Germinal center (tissue), 1 donor: ENCODE measurements at places on chromosomes 2 and 18.

DNA sequence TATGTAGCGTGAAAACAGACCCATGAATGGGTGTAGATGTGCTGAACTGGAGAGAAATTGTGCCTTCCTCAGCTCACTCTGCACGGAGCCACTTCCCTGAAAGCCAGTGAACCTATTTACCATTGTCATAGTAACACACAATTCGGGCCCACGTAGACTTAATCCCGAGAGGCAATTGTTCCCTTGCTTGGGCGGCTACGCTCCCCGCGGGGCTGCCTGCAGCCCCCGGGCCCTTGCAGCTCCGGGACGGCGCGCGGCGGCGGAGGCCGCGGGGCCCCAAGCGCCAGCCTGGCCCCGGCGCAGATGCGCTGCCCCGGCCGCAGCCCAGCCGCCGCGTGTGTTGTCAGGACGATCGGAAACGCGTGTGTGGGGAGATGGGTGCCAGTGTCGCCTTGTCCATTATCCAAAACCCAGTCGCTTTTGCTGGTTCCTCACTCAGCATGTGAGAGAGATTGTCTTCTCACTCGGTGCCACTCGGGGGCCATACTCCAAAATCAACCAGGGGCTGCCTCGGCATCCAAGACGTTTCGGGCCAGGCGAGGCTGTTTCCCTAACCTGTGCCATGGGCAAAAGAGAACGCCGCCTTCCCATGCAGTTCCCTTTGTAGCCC, 17.9 kb upstream of the LRRTM1 start:
- DNase-seq: no peak

DNA sequence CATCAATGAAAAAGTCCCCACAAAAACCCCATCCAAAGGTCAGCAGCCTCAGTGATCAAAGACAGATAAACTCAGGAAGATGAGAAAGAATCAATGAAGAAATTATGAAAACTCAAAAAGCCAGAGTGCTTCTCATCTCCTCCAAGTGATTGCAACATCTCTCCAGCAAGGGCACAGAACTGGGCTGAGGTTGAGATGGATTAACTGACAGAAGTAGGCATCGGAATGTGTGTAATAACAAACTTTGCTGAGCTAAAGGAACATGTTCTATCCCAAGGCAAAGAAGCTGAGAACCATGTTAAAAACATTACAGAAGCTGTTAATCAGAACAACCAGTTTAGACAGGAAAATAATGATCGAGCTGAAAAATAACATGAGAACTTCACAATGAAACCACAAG, 442.8 kb upstream of the SYT4 start:
- DNase-seq: no peak

GRCh38 chr2:206001912-206002311, 84.1 kb downstream of the INO80D start:
- DNase-seq: no peak

GRCh38 chr2:132670496-132671150, 618 bp upstream of the LYPD1 start:
- no peak for DNase-seq

DNA sequence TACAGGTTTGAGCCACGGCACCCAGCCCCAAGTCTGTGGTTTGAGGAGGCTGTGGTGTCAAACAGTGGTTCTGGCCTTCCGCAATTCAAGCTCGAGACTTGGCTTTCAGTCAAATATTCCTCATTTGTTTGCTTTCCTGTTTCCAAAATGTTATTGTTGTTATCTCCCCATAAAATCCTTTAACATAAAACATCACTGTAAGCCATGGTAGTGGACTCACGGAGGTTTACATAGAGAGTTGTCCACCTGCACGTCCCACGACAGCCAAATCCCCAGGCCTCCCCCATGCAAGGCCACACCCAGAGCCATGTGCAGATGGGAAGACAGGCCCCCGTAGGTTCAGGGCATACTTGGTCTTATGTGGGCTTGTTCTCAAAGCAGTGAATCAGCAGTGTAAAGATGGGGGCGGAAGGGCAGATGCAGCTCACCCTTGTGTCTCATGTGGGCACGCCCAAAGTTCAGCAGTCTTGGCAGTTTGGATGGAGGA, 18.9 kb upstream of the ST3GAL5 start:
- no peak for DNase-seq

GRCh38 chr2:181281206-181281832, 175.9 kb upstream of the ITGA4 start:
- no peak for DNase-seq

- no peak for DNase-seq
Measured at GRCh38 chr2:88874063-88874657, 182.7 kb downstream of the RPIA start.

DNA sequence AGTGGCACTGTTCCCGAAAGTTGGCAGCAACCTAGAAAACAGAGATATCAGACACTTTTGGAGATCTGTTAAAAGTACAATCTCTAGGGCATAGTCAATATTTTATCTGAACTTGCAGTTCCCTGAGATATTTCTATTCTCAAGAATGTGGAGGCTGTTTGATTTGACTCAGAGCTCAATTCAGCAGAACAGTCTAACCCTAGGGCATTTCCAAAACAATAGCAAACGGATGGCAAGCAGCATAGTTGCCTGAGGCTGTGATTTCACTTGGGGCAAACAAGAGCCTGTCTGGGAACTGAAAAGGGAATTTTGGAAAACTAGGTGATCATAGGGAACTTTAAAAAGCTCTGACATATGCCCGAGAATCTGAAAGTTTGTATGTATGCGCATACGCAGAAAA, 772.8 kb upstream of the LRRTM1 start:
- DNase-seq: no peak

GRCh38 chr2:15787535-15788454, 152.6 kb upstream of the MYCN start:
- DNase-seq: no peak

DNA sequence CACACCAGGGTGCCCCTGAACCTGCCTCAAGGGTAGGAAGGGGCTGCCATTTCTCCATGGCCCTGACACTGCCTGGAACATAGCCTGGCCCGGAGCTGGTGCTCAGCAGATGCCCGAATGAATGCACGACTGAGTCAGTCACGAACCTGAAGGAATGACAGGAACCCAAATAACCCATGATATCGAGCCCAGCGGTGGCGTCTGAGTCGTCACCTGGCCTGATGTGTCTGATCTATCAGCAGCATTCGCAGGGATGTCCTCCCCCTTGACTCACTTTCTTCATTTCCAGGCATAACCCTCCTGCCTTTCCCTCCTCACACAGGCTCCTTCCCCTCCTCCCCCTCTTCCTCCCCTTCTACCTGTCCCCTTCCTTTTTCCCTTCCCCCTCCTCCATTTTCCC, 52.1 kb upstream of the SMAD7 start:
- no peak for DNase-seq

- DNase-seq: no peak
Measured at GRCh38 chr18:46497129-46497528, 159.9 kb downstream of the LOXHD1 start.

DNA sequence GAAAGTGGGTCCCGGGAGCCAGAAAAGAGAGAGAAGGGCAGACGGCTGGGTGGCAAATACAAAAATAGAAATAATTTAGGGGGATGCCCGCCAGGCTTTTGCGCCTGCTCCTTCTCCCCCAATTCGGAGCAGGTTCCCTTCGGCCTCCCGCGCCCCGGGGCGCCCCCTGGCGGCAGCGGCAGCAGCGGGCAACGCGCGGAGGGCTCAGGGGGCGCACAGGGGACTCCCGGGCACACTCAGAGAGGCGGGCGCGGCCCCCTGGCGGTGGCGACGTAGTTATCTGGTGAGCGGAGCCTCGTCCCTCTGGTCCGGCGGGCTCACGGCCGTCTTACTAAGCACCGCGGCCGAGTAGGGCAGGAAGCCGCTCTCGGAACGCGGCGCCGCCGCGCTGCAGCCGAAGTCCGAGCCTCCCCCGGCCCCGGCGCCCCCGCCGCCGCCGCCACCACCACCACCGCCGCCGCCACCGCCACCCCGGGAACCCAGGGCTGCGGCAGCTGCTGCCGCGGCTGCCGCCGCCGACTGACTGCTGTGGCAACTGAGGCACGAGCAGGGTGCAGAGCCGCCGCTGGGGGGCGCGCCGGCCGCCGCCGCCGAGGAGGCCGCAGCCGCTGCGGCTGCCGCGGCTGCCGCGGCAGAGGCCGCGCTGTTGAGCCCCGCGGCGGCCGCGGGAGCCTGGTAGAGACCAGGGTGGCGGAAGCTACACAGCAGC, 3.8 kb downstream of the EVX2 start:
- DNase-seq: peak; percentile 80

- DNase-seq: no peak
Measured at GRCh38 chr18:63177919-63178821, 141.4 kb downstream of the BCL2 start.

- no peak for DNase-seq
Measured at GRCh38 chr18:48099481-48100164, 169.2 kb upstream of the SMAD2 start.

DNA sequence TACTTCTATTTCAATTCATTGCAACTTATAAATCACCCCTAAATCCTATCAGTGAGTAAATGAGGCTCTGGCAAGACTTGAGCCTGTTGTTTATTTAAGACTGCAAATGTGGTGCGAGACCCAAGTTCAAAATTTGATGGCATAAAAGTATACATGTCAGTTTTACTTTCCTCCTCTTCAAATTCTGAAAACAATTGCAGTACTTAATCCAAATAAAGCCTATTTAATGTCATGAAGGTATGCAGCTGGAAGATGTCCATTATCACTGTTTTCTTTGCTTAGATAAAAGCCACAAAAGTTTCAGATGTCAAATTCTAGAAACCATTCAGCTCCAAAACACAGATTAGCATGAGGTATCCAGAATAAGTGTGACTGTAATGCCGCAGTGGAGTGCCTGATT, 3.3 kb downstream of the APCDD1 start:
- no peak for DNase-seq

- no peak for DNase-seq
Measured at GRCh38 chr2:235305678-235306077, 188.2 kb upstream of the AGAP1 start.

GRCh38 chr2:47221946-47222345, 66.8 kb upstream of the STPG4 start:
- DNase-seq: no peak

DNA sequence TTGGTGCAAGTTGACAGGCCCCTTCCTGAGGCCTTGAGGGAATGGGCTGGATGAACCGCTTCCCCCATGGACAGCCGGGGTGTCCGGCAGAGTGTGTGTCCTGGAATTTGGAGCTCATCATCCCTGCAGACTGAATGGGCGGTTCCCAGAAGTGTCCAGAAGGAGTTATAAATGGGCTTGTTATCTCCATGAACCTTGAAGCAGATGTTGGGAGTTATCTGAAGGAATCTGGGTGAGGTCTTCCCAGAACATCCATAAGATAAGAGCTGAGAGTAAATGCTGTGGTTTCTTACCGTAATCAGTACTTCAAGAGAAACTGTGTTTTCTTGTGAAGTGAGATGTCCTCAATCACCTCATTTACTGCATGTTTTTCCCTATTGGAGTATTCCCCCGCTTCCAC, 21.1 kb downstream of the PLB1 start:
- DNase-seq: no peak

DNA sequence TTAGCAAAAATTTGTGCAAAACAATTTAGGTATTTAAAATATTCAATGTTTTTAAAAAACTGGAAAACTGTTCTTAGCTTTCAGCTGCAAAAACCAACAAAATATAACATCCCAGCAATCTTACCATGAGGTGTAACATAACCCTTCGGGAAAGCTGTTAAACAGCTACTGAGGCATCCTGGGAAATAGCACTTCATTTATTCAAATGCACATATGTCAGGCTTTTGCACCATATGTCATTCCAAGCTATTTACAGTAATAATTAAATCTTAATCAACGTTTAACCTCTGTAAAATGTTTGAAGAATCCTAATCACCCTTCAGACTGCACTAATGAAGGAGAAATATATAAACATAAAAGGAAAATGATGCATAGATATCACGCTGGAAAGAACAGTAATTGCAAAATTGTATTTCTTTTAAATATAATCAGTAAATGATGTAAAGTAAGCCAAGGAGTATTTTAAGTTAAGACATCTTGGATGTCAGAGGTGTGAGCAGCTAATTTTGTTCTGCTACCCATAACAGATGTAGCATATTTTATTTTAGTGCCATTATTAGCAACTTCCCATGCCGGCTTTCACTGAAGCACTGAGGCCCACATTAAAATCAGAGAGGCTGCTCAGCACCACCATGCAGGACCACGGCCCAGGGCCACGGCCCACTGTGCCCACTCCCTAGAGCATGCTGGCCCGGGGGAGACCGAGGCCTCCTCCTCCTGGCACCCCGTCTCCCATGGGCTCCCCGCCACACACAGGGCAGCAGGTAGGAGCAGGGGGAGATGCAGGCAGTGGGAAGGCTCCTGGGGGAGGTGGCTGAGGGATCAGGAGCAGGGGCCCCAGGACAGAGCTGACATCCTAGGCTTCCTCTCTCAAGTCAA, 30.9 kb downstream of the EMX1 start:
- DNase-seq: no peak

- no peak for DNase-seq
Measured at GRCh38 chr2:188813857-188814256, 160.3 kb upstream of the COL3A1 start.

DNA sequence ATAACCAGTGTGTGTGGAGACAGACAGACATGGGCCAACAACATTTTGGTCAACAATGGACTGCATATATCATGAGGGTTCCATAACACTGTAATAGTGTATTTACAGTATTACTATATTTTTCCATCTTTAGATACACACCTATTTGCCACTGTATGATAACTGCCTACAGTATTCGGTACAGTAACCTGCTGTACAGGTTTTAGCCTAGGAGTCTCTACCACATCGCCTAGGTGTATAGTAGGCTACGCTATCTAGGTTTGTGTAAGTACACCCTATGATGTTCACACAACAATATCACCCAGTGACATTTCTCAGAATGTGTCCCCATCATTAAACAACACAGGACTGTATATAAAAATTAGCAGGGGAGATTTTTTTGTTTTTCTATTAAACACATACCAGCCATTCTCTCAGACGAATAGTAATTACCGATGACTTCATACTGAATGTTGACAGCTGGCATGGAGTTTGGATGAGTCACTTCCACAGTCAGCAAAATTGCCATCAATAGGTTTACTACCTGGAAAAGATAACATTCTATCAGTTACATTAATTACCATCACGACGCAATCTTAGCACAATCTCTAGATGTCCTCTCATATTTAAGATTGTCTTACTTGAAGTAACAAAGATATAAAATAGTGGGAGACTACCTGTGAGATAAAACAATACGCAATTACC, 10.8 kb downstream of the LAPTM4A start:
- DNase-seq: no peak

GRCh38 chr2:64330281-64331113, 123.5 kb upstream of the LGALSL start:
- peak; percentile 62 for DNase-seq

DNA sequence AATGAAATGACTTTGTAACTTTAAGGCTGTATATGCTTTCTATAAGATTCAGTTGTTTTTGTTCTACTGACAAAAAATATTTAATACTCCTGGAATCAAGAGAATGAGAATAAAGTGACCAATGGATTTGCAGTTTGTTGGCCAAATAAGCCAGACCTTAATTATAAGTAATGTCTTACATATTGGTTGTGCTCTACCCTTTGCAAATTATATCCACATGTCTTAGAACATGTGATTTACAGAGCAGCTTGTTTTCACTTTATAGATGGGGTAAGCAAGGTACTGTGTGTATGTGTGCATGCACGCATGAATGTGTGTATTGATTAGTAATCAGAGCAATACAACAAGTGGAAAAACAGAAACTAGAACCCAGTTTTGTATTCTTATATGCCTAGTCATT, 59.1 kb downstream of the RMDN2 start:
- no peak for DNase-seq

GRCh38 chr2:234792621-234793022, 159.2 kb upstream of the SH3BP4 start:
- no peak for DNase-seq
